ENCODE measurements at places on chromosomes 16 and 17. TPM values are rescaled to one million over a fixed set of nuclear protein-coding genes. Genes with fewer than 3 reads are reported as not detected.
A peak's percentile ranks its signal among the peaks of the same experiment; 100 is the strongest.

Gene ITGAX
- total RNA-seq, result 6.6 TPM

Gene ABCC3
- not detected for total RNA-seq

Gene TNFRSF13B
- not detected for total RNA-seq

DNA sequence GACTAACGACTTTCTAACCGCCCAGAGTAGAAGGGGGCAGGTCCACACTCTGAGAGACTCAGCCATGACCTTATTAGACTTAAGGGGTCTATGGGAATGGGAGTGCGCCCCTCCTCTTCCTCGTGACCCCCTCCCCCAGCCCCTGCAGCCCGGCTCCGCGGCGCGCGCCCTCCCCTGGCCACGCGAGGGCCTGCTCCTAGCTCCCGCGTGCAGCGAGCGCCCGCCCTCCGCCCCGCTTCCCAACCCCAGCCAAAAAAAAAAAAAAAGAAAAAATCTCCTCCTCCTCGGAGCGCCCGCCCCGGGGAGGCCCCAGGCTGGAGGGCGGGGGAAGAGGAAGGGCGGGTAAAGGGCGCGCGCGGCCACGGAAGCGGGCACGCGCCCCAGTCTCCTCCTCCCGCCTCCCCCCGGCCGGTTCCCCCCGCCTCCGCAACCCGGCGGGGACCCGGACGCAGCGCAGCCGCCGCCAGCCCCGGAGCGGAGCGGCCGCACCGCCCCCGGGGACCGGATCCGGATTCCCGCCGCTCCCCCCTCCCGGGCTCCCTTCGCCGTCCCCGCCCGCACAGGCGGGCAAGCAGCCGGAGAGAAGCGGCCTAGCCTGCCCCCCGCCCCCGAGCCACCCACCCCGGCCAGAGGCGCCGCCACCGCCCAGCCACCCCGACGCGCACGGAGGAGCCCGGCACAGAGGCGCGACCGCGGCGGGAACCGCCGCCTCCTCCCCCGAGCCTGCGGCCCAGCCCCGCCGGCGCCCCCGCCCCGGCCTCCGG lies 949 bp downstream of the UBTF start:
- peak overlapping the region; percentile 99 for H3K27ac ChIP-seq
- H3K36me3 ChIP-seq, result peaks cover 42% of the 10 kb centered on the region
- H3K4me1 ChIP-seq, result peaks cover 51% of the 10 kb centered on the region
- H3K4me3 ChIP-seq, result peak overlapping the region; percentile 99
- H3K27me3 ChIP-seq, result no peaks in the 10 kb centered on the region

- no peaks in the 10 kb centered on the region for H3K27me3 ChIP-seq
- H3K4me3 ChIP-seq, result no peak overlapping the region
- no peak for DNase-seq
- no peak overlapping the region for H3K27ac ChIP-seq
- H3K4me1 ChIP-seq, result peaks cover 41% of the 10 kb centered on the region
Measured at GRCh38 chr16:3470723-3471122, 24.6 kb downstream of the C16orf90 start.

DNA sequence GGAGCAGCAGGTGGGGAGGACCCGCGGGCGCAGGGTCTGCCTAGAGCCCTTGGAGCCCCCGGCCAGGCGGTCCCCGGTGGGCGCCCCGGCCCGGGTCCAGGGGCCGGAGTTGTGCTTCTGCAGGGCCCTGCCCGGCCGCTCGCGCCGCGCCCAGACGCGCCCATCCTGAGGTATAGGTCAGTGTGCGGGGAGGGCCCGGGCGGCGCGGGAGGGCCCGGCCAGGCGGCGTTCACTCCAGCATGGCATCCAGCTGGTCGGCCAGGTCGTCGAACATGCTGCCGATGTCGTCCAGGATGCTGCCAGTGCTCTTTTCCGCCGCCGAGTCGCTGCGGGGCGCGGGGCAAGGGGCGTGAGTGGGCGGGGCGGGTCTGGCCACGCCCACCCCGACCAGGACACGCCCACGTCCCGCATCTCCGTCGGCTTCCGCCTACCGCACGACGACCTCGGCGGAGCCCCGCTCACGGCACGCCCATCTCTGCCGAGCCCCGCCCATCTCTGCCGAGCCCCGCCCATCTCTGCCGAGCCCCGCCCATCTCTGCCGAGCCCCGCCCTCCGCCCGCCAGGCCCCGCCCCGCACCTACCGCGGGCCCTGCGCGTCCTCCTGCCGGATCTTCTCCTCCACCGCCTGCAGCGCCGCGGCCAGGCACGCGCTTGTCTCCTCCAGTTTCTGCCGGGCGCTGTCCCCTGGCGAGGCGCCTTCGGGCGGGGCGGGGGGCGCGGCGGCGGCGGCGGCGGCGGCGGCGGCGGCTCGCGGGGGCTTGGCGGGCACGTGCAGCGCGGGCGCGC lies 17.9 kb downstream of the CASKIN1 start:
- DNase-seq, result peak; percentile 70
- H3K4me1 ChIP-seq, result no peaks in the 10 kb centered on the region
- H3K27ac ChIP-seq, result no peak overlapping the region
- H3K4me3 ChIP-seq, result no peak overlapping the region
- peaks cover 16% of the 10 kb centered on the region for H3K36me3 ChIP-seq

- H3K4me3 ChIP-seq, result no peak overlapping the region
- H3K4me1 ChIP-seq, result peaks cover 5% of the 10 kb centered on the region
- no peak for DNase-seq
- no peaks in the 10 kb centered on the region for H3K27me3 ChIP-seq
- no peak overlapping the region for H3K27ac ChIP-seq
Measured at GRCh38 chr16:20853143-20853542, 46.8 kb downstream of the REXO5 start.

DNA sequence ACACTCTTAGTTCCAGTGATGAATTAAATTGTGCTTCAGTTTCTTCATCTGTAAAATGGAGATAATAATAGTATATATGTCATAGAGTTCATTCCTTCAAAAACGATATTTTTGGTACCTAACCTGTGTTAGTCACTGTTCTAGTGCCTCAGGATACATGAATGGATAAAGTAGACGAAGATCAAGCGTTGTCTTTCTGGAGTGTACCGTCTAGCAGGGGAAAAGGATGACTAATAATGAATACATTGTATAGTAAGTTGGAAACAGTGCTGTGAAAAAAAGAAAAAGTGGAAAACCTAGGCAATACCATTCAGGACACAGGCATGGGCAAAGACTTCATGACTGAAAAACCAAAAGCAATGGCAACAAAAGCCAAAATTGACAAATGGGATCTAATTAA lies 8.6 kb downstream of the KRT10 start:
- no peak for DNase-seq
- peaks cover 31% of the 10 kb centered on the region for H3K27me3 ChIP-seq
- H3K4me3 ChIP-seq, result no peak overlapping the region
- peaks cover 9% of the 10 kb centered on the region for H3K4me1 ChIP-seq
- H3K27ac ChIP-seq, result no peak overlapping the region

- H3K36me3 ChIP-seq, result peaks cover 38% of the 10 kb centered on the region
- no peak for DNase-seq
- peak overlapping the region; percentile 98 for H3K27ac ChIP-seq
- H3K27me3 ChIP-seq, result no peaks in the 10 kb centered on the region
Measured at GRCh38 chr17:82592289-82592766, 55.9 kb downstream of the WDR45B start.

DNA sequence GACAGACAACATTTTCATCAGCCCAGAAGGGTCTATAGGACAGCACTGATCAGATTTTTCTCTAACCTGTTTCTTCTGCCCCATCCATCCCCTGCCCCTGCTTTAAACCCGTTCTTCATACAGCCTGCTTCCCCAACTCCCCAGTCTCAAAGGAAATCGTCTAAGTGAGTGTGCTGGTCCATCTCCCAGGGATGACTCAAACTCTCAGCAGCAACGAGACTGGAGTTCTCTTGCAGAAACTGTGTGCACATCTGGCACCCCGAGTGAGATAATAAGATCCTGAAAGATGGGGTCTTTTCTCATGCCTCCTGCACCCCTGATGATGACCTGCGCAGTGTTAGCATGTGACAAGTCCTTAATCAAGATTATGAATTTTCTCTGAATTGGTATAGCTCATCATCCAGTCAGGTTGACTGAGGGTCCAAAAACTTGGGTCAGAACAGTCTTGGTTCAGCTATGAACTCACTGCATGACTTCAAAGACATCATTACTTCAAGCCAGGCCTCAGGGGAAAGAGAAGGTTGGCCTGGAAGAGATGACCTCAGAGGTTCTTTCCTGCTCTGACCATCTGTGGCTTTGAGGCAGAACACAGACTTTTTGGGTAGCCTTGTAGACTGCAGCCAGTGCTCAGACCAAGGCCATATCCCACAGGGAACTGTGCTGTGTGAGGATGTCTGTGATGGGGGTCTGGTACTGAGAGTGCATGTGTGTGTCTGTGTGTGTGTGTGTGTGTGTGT lies 117.9 kb downstream of the SPACA3 start:
- H3K27me3 ChIP-seq, result peaks cover 15% of the 10 kb centered on the region
- no peaks in the 10 kb centered on the region for H3K36me3 ChIP-seq
- H3K4me1 ChIP-seq, result no peaks in the 10 kb centered on the region
